ENCODE measurements at places on chromosomes 7 and 10.

DNA sequence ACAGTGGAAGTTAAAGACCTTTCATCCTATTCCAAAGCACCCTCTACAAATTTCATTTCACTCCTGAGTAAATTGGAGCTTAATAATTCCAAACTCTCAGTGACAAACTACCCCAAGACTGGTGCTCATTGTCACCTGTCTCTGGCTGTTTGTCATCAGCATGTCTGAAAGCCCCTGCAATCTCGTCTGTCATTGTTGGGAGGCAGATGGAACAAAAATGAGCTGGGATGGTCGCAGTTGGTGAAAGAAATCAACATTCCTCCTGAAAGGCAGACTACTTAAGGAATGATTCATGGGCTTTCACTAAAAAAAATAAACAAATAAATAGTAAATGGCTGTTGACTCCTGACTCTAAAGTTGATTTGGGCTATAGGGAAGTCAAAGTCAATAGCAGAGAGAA is 69.7 kb upstream of the PALS2 start:
- DNase-seq, result no peak

DNA sequence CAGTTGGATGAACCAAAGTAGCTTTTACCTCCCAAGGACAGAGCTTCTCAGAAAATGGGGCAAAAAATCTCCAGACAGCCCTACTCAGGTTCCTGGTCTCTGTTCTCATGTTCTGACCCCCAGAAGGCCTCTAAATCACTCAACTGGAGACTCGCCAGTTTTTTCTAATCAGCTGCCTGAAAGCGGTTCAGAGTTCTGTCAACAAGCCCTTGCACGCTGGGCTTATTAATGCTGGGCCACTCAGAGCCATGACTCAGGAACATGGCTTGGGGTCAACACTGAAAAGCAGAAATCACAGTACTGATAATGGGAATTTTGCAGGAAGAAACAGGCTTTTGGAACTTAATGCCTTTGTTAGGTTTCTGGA is 15.3 kb downstream of the ECHDC3 start:
- DNase-seq, result no peak

- no peak for DNase-seq
These were observed 114.7 kb upstream of the EGFR start for GRCh38 chr7:54904130-54904529.

DNA sequence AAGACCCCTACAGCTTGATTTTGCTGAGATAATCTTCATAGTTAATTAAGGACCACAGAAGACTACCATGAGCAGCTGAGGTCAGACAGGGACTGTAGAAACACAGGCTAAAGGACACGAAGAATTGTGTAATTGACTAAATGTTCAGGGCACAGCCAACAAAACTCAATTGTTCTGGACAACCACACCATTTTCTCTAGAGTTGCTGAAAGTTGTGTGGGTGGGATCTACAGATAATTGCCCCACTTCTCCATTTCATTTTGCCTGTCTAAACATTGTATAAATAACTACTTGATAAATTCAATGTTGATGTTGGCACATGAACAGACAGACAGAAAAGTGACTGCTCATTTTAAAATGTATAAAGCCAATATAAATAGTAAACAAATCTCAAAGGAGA is 39.0 kb upstream of the SLC16A12 start:
- no peak for DNase-seq

- DNase-seq, result no peak
These were observed 27.6 kb upstream of the PRPF18 start for GRCh38 chr10:13559124-13559700.

DNA sequence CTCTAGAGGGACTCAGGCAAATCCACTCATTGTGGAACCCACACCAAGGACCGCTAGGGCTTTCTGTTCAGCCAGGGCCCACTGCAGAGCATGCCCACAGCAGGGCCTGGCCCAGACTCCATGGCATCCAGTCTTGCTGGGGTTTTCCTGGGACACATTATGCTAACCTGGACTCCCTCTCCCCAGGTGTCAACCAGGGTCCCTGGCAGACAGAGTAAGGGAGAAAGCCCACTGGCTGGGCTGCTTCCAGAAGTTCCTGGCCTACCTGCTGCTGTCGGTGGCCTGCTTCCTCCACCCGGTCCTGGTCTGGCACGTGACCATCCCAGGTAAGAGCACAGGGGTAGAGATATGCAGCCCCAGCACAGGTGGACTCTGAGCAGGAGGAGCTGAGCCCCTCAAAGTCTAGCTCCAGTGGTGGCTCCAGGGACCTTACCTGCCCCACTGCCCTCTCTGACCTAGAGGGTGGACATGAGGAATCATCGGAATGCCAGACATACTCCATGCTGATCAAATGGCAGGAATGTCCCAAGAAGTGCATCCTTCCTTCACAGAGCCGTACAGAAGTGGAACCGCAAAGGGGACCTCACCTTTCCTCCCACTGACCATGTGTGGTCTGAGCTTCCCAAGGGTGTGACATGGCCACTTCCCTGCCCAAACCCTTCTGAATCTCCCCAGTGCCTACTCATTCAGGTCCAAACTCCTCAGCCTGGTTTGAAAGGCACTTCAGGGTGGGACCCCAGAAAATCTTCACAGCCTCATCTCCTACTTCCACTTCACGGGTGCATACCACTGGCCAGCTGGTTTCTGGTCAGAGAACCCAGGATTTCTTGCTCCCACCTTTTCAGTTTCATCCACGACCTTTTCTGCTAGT is 22.5 kb downstream of the TMEM72 start:
- DNase-seq, result no peak

DNA sequence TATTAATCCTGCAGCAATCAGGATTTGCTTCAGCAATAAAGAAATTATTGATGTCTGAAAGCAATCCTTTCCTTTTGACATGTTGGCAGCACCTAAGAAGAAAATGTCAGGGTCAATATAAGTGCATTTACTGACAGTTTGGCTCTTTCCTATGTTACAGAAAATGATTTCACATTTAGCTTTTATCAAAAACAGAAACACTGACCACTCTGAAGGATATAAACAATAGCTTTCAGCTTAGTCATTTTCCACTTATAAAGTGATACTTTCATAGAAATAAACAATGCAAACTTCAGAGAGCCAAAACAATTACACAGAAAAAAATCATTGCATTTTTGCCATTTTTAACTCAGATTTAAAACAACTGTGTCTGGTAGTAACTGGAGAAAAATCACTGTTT is 325.6 kb upstream of the KAT6B start:
- no peak for DNase-seq

DNA sequence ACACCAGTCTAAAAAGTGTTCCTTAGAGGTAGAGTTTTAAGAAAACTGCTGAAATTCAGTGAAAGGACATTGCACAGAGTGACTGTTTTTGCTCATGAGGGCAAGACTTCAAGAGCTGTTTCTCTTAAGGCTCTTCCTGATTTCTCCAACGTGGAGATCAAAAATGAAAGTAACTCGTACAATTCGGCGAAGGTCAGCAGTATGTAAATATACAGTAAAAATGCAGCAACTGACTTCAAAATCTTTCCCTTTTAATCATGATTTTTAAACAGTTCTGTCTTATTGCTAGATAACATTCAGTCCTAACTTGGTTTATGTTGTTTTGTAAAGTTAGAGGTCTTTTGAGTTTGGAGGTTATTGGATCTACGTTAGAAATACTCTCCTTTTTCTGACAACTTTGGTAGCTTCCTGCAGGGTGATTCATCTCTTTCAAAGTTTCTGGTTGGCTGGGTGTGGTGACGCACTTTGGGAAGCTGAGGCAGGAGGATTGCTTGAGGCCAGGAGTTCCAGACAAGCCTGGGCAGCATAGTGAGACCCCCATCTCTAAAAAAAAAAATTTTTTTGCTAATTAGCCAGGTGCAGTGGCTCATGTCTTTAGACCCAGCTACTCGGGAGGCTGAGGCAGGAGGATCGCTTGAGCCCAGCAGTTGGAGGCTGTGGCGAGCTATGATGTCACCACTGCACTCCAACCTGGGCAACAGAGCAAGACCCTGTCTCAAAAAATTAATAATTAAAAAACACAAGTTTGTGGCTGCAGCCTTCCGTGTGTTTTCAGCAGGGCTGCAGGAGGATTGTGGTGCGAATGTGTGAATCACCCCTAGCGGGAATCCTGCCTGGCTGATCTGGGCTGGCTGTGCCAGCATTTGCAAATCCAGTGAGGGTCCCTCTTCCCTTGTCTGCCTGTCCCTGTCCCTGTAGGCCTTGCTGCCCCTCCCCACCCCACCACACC is 29.2 kb upstream of the AP5Z1 start:
- DNase-seq, result no peak

DNA sequence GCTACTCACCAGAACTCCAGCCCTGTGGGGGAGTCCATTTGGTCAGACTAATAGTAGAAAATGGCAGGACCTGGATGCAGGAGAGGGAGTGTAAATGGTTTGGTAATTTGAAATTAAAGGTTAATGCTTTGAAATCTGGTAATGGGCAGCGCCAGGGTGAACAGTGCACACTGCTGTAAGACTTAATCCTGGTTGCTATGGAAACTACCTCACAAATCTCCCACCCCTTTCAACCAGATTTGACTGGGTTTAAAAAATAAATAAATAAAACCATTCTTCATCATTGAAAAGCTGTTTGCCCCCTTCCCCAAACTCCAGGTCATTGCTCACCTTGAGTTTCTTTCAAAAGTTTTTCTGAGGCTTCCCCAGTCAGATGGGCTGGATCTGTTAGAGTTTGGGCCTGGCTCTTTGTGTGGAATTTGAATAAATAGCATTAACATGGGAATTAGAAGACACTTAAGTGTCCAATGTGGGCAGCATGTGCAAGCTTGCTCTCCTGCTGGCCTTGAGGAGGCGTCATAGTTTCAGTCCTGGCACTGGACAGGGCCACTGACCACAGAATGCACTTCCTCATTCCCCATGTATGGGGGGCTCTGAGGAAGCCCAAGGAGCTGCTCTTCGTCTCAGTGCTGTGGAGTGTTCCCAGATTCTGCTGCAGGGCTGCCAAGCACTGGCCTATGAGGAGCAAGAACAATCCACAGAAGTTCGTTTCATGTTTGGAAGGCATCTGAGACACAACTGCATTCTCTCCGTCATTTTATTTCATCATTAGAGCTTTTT is 90.7 kb downstream of the LRRC4 start:
- DNase-seq, result no peak

DNA sequence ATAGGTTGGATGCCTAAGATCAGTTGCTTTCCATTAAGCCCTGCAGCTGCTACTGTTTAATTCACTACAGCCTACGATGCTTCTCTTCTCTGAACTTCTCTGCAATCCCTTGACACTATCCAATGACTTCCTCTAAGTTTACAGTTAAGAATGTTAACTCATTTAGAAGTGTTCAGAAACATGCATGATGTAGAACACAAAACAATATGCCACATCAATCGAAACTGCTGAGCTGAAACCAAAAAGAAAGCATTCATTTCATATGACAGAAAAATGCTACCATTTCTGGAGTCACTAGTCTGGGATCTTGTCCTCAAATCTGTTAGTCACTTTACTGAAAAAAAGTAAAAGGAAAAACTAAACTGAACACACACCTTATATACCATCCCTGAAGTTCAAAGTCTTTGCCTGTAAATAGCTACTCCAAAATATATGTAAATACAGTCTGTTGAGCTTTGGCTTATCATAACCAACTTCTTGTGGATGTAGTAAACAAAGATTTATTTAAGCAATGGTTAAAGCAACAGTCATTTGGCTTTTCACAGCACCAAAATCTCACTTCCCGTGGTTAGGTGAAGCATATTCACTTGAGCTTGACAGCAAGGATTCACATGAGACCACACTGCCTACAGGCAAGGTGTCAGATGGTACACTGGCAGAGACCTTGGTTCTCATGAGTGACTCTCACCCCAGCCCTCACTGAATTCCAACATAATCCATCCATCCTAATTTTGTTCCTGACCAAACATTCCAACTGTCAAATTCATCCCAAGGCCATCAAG is 187.0 kb downstream of the PPP1R17 start:
- no peak for DNase-seq

DNA sequence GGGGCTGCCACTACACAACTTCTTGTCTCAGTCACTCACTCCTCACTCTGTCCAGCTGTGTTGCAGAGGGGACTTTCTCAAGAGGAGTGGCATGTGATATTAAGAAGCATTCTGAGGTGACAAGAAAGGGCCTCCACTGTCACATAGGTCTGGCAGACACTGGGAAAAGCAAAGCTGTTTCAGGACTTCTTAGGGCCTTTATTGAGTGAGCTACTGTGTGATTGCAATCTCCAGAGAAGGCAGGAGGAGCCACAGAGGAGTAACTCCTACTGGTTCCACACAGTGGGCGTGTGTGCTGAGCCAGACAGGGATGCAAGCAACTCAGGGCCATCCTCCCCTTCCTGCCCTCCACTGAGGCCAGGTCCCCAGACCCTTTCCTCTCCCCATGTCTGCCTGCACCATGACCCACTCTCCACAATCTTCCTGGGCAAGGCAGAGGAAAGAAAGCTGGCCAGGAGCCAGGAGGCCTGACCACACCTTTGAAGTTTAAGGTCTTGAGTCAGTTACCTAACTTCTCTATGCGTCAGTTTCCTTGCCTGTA is 262.0 kb upstream of the ZMIZ1 start:
- DNase-seq, result no peak

GRCh38 chr10:121653608-121654007 is 55.4 kb upstream of the FGFR2 start:
- DNase-seq, result no peak

DNA sequence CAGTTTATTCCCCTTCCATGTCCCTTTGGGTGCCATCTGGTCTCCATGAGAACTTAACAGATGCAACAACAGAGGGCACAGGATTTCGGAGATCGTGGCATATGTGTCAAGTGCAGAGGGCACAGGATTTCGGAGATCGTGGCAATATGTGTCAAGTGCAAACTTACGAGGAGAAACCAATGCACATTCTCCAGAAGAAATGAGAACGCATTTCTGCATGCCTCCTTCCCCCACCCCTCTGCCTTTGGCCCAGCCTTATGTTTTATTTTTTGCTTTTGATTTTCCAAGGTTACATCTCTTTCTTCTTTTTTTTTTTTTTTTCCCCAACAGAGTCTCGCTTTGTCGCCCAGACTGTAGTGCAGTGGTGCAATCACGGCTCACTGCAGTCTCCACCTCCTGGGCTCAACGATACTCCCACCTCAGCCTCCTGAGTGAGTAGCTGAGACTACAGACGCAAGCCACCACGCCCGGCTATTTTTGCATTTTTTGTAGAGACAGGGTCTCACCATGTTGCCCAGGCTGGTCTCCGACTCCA is 586 bp upstream of the ANKRD26 start:
- DNase-seq, result peak; percentile 37
